ENCODE measurements at places on chromosomes 6 and 20.

DNA sequence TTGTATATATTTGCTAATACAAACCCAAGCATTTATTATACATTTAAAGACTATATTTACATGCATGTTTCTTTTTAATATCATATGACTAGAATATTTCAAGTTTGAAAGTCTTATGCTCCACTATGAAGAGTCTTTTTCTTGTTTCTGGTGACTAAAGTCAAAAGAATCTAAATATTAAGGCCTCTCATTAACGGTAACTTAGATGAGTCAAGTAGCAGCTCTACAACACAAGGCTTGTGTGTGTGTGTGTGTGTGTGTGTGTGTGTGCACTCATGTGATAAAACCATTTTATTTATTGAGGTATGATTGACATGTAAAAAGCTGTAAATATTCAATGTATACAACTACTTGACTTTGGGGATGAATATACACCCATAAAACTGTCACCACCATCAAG lies 275.6 kb downstream of the TFAP2B start:
- DNase-seq = no peak

DNA sequence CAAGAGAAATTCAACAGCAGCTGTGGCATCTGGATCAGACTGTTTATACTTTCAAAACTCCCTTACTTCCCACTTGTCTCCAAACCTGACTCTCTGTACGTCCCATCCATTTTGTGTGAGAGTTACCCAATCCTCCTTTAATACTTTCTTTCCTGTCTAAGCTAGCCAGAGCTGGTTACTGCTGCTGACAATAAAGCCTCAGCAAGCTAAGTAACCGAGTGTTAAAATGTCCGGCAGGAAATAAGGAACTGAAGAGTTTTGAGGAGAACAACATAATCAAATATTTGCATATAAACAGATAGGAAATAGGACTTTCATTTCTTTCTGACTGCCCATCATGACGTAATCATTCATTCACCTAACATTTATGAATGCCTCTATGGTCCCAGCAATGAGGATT lies 11.6 kb downstream of the TMEM30A start:
- DNase-seq = no peak

DNA sequence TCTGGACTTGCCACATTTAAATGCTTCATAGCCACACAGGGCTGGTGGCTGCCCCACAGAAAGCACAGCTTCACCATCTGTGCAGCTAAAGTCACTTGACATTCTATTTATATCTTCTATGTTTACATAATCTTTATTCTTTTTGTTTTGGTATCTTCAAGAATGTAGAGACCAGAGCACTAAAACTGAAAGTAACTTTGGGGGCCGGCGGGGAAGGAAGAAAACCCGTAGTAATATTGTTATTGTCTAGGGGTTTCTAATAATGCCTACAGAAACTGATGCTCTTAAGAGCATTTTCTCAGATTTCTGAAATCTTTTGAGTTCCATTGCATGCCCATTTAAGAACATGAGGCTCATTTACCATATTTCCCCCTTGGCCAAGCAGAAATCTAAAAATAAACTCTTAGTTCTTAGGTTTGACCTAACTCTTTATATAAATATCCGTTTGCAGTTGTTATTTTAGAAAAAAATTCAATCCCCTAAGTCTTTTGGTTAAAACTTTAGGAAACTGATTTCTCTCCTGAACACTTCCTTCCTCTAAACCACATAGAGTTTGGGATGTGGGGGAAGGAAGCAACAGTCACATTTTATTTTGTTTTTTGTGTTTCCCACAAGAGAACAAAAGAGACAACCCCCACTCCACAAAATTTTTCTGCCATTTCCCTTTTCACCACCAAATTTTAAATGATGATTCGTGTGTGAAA lies 207.6 kb downstream of the OGFRL1 start:
- DNase-seq = no peak

- DNase-seq = no peak
Observed at GRCh38 chr6:37036146-37036545, 30.7 kb downstream of the FGD2 start.

DNA sequence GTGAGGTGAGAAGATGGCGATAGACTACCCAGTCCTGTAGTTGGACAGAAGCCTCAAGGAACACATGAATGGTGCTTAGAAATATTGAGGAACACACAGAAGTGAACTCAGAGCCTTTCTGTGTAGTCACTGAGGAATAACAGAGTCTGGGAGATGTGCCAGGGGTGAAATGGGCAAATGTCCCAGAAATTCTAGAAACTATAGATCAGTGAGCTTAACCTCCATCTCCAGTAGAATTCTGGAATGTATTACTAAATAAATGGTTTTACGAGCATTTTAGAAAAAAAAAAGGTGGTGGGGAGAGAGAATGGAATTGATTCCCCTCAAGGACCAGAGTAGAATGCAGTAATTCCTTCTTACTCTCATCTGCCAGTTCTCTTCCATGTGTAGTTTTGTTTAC lies 380.0 kb downstream of the LMBRD1 start:
- DNase-seq = no peak

DNA sequence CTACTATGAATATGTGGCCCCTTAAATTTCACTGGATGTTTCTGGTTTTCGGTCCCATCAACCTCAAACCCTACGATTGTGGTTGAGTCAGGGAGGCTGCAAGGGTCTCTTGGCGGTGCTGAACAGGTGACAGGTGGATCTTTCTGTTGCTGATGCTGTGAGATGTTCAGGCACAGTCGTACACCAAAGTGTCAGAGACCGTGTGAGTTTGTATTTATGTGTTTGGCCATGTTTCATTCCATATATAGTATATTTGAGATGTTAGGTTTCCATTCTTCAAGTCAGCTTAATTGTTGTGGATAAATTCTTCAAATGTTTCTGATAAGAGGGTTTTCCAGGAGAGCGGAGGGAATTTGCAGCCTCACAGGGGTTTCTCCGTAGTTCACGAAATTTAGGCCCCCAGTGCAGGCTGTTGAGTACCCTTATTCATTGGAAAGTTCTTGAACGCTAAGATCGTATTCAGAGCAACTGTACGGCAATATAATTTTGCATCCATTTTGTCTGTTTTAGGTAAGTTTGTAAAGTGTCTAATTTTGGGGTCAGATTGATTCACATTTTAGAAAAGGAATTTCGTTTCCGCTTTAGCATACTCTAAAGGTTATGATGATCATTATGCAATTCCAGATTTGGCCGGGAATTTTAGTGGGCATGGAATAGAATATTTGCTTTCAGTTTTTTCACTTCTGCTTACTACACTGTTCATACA lies 1.2 kb downstream of the TAB2 start:
- no peak for DNase-seq

DNA sequence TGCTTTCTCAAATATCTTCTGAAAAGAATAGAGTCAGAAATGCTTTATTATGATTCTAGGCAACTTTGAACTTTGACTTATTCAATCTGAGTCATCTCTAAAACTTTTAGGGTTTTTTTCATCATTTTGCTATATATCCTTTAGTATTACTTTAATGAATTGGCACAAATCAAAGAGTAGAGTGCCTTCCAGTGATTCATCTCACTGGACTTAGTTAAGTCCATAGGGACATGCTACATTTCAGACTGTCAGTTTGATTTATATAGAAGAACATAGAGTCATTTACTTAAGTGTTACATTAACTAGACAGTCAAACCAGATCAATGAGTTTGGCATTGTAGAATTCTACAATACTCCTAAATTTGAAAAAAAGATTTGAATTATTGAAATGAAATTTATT lies 1235.7 kb upstream of the MAP3K7 start:
- DNase-seq = no peak

GRCh38 chr6:57267586-57268293 lies 45.6 kb upstream of the RAB23 start:
- DNase-seq = peak; percentile 76

GRCh38 chr20:31473331-31474096 lies 1.4 kb downstream of the DEFB124 start:
- DNase-seq = no peak

DNA sequence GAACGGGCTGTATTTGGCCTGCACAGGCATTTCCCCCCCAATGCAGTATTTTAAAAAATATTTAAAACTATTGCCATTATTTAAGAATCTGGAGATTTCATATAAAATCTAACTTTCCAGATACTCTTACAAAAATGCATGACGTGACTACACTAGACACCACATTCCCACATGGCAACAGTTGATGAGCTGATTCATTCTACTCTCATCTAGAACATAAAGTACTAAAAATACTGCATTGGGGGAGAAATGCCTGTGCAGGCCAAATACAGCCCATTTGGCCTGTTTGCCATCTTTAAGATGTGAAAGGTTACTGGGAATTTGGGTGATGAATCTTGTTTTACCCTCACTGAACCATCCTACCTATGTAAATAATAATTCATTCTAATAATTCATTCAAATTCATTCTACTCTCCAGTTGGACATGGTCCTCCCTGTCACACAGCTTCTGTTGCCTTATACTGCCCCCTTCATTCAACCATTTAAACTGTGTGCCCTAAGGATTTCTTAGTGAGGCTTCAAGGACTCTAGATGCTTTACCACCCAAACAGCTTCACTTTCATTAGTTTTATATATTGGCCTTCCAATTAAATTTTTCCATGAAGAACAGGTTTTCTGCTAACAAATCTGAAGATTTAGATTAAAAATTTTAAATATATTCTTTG lies 6.9 kb upstream of the ZSCAN16 start:
- DNase-seq = no peak

DNA sequence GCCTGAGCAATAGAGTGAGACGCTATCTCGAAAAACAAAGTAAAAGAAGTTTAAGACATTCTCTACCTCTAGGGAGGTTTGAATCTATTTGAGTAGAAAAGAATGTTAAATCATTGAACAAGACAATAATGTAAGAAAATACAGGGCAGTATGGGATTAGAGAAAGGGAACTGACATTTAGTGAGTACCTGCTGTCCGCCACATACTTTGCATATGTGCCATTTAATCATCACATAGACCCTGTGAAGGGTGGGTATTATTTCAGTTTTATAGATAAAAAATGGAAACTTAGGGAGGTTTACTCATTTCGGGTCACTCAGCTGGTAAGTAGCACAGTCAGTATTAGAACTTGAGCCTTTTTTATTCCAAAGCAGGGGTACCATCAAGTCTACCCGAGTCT lies 31.4 kb downstream of the STK4 start:
- no peak for DNase-seq

DNA sequence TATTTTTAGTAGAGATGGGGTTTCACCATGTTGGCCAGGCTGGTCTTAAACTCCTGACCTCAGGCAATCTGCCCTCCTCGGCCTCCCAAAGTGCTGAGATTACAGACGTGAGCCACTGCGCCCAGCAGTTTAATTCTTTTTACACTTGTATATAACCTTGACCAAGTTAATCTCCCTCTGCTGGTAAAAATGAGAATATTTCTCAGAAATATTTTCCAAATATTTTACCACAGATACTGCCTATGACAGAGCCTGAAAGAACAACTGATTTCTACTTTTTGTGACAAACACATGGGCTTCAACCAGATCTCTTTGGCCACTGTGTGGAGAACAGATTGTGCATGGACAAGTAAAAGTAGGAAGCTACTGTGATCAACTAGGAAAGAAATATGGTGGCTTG lies 21.2 kb upstream of the NHSL1 start:
- DNase-seq = no peak

GRCh38 chr6:120378582-120379220 lies 955.6 kb downstream of the TBC1D32 start:
- DNase-seq = peak; percentile 3

DNA sequence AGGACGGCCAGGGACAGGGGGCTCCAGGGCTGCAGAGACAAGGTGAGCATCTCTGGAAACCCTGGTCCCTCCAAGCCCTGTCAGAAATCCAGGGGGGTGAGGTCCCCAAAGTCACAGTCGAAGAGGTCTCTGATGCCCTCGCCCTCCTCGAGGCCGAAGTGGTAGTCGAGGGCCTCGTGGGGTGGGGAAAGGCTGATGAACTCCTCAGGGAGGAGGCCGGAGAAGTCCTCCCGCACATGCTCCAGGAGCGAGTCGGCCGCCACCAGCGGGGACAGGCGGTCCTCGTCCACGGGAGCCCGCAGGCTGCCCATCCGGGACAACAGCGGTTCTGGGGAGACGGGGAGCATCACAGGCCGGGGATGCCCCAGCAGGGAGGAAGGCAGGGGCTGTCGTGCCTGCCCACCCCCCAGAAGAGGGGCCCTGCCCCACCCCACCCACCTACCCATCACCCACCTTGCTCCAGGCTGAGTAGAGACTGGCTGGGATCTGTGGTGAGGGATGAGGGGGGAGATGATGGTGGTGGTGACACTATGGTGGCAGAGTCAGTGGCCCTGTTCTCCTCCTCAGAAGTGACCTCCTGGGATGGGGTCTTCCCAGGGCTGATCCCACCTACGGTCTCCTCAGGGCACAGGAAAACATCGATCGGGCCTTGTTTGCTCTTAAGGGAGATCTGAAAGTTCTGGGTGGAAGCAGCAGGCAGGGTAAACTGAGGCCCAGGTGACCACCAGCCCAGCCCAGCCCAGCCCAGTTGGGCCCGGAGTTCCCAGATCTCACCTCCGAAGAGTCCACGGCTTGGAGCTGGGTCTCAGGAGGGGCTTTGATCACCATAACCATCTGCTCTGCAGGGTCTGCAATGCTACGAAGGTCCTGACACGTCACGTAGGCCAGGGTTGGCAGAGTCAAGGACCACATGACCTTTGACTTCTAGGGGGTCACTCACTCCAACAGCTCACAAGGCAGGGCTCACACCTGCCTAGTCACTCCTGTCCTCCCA lies 2.7 kb upstream of the NECAB3 start:
- no peak for DNase-seq

DNA sequence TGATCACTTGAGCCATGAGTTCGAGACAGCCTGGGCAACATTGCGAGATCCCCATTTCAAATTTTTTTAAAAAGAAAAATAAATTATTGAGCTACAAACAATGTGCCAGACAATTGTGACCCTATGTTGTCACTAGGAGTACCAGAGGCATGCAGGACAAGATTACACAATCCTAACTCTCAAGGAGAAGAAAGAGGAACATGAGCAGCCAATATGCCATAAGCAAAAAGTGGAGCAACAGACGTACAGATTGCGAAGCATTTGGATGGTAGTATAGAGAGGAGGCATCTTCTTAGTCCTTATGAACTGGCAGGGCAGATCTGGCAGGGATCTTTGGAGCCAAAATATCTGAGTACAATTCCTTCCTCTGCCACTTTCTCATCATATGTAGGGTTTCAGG lies 156.4 kb downstream of the OR2B2 start:
- no peak for DNase-seq

- DNase-seq = no peak
Observed at GRCh38 chr6:62640749-62641148, 354.7 kb upstream of the KHDRBS2 start.

DNA sequence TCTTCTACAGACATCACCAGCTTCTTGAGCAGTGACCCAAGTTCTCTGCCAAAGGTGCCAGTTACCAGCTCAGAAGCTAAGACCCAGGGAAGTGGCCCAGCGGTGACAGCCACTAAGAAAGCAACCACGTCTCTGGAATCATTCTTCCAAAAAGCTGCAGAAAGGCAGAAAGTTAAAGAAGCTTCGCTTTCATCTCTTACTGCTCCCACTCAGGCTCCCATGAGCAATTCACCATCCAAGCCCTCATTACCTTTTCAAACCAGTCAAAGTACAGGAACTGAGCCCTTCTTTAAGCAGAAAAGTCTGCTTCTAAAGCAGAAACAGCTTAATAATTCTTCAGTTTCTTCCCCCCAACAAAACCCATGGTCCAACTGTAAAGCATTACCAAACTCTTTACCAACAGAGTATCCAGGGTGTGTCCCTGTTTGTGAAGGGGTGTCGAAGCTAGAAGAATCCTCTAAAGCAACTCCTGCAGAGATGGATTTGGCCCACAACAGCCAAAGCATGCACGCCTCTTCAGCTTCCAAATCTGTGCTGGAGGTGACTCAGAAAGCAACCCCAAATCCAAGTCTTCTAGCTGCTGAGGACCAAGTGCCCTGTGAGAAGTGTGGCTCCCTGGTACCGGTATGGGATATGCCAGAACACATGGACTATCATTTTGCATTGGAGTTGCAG lies 15.2 kb downstream of the GTPBP2 start:
- no peak for DNase-seq

All from NCI-H510A treated with DMSO at 0.1 percent for 48 hours (cell line).